ENCODE measurements at places on chromosomes 2 and 18.

DNA sequence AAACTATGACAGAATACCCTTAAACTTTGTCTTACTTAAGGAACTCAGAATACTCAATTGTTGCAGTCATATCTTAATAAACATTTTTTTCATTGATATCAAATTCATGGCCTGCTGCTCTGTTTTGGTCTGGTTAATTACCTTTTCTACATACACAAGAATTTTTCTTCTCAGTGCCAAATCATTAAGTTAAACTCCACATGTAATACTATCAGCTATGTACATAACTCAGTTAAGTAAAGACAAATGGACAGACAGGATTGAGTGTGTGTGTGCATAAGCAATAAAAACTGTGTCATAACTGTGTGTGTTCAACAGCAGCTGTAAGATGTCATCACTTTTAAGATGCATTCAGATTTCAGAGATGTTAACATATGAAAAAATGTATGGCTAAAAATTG lies 34.4 kb downstream of the VRK2 start:
- no peak for DNase-seq

- DNase-seq, result no peak
Observed at GRCh38 chr2:13466076-13466475, 749.3 kb downstream of the TRIB2 start.

DNA sequence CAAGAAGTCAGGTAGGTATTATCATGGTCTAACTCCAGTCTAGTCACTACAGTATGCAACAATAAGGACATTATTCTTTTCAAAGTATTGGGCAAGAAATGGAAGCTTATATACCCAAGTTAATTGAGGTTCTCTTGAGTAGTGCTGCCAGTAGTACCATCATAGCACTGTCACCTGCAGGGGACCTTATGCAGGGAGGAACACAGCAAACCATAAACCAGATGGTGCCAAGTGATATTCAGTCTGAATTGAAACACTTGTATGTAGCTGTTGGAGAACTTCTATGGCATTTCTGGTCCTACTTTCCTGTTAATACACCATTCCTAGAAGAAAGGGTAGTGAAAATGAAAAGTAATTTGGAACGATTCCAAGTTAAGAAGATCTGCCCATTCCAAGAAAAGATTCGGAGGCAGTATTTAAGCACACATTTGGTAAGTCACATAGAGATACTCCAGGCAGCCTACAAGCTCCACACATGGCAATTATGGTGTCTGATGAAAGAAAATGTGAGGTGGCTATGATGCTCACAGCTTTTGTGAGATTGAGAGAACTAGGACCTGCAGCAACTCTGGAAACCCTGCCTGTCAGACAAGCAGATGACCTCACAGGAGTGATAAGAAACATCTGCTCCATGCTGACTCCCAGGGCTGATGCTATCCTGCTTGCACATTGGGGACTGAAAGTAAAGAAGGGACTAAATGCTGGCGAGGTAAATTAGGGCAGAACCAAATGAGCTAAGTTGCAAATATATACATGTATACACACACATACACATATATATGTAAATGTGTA lies 174.7 kb downstream of the MC4R start:
- no peak for DNase-seq

GRCh38 chr2:29014331-29014730 lies 33.2 kb downstream of the TOGARAM2 start:
- no peak for DNase-seq

GRCh38 chr2:150095361-150096095 lies 391.9 kb downstream of the RND3 start:
- no peak for DNase-seq

GRCh38 chr18:70453058-70453775 lies 164.4 kb downstream of the SOCS6 start:
- no peak for DNase-seq

DNA sequence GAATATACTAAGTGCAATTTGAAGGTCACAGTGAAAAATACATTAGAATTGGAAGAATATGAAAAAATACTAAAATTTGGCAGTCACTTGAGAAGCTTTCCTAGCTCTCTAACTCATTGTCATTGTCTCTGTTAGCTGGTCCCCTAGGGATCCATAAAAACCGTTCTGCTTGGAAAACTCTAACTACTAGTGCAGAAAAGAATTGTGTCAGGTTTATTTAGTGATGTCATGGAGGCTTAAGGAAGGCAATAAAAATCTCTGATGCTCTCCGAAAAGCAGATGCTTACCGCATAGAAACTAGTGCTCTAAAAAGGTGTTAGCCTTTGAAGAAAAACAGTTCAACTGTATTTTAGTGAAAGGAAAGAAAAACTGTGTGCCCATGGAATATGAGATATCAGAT lies 150.1 kb upstream of the DLGAP1 start:
- DNase-seq, result no peak

GRCh38 chr18:650428-650858 lies 7.0 kb upstream of the TYMS start:
- peak; percentile 26 for DNase-seq

- peak; percentile 23 for DNase-seq
Observed at GRCh38 chr2:74944987-74945787, 13.3 kb upstream of the POLE4 start.

- no peak for DNase-seq
Observed at GRCh38 chr2:16142383-16143361, 202.3 kb downstream of the MYCN start.

DNA sequence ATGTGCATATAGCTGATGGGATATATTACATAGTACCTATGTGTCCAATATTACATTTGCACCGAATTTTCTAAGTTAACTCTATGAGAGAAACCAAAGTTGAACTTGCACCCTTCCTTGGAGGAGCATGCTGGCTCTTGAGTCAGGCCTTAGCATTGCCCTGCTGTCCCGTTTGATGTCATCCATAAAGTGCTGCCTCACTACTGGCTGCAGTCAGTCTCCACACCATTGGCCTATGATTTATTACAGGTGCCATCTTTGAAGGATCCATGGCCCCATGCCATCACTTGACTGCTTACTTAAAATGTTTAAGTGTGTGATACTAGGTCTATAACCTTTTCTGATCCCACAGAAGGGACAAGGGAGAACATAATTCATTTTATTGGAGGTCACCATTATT lies 249.3 kb upstream of the RBBP8 start:
- DNase-seq, result no peak

- no peak for DNase-seq
Observed at GRCh38 chr2:130767408-130767775, 12.1 kb downstream of the AMER3 start.

DNA sequence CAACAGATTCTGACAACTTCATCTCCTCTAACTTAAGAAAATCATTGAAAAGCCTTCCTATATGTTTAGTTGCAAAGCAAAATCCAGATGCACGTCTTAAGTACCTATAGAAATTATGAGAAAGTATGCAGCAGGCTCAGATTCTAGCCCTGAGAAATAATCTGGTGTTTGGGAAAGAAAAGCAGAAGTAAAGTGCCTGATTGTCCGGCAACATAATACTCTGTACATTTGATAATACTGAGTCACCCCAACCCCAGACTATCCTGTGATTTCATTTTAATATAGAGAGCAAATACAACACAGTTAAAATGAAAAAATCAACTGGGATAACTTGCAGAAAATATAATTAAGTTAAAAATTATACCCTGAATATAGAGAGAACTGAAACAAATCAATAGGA lies 13.5 kb downstream of the RFX8 start:
- DNase-seq, result no peak

GRCh38 chr2:132441051-132441450 lies 24.4 kb downstream of the GPR39 start:
- DNase-seq, result no peak

GRCh38 chr2:61710711-61711110 lies 143.1 kb downstream of the FAM161A start:
- no peak for DNase-seq

GRCh38 chr18:48348739-48349138 lies 60.4 kb downstream of the ZBTB7C start:
- no peak for DNase-seq

GRCh38 chr2:8413589-8414135 lies 268.2 kb upstream of the ID2 start:
- no peak for DNase-seq

- no peak for DNase-seq
Observed at GRCh38 chr2:188285049-188285448, 6.6 kb upstream of the GULP1 start.

DNA sequence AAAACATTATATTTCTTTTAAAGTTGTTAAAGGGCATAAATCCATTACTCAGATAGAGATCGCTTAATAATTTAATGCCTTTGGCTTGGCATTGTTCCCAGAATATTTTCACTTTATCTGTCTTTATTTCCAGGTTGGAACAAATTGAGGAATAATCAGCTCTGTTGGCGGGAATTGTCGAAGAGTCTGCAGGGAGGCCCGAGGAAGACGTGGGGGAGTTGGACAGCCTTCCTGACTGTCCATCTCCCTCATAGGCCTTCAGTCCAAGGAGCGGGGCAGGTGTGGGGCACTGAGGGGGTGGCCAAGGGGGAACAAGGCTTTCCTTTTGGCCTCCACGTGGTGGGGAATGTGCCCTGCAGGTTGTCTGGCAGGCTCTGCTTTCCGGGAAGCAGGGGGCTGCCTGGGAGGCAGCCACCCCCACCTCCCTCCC lies 179.6 kb downstream of the ZBTB7C start:
- DNase-seq, result no peak

DNA sequence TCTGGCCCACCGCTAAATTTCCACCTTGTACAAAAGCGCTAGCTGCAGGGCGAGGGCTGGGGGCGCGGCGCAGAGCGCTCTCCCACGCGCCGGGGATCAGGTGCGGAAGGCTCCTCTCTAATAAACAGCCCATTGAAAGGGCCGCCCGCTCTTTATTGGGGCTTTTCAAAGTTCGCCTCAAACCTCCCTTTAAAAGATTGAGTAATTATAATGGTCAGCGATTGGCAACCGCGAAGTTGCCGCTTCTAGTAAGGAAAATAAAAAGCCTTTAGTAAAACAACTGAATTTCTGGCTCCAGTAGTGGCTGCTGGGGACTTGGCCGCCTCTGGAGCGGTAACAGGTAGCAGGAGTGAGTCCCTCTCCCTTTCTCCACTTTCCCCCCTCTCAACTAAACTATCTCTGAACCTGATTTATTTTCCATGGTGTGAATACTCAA lies 755 bp downstream of the NEUROD1 start:
- no peak for DNase-seq

- no peak for DNase-seq
Observed at GRCh38 chr2:30968660-30969397, 161.6 kb upstream of the CAPN13 start.
